ENCODE measurements at places on chromosomes 2 and 18.

GRCh38 chr18:10015288-10015701 is 101.5 kb downstream of the VAPA start:
- no peak for DNase-seq

DNA sequence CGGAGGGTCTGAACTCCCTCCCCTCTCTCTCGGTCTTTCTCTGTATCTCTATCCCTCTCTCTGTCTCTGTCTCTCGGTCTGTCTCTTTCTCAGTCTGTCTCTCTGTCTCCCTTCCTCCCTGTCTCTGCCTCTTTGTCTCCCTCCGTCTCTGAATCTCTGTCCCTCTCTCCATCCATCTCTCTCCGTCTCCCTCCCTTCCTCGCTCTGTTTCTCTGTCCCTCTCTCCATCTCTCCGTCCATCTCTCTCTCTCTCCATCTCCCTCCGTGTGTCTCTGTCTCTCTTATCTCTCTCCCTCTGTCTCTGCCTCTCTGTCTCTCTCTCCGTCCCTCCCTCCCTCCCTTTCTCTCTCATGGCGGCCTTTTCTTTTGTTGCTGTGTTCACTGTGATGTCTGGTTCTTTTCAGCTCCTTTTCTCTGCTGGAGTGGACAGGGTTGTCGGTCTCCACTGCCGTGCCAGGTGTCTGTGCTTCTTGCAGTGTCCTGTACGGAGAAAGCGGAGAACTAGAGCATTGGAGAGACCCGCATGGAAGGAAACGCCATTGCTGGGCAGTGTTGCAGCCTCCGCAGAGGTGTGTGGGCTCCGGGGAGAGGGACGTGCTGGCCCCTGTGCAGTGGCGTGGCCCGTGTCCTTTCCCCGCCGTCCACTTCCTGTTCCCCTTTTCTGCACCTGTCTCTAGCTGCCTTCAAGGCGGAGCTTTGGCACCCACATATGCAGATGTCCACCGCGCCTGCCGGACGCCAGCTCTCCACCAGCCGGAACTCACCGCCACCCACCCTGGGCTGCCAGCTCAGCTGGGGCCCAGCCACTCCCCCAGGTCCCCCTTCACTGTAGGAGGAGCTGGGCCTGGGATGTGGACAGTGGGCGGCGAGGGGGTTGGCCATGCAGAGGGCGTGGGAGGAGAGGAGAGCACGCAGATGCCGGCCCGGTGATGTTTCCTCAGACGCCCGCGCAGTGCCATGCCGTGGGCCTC is 113.1 kb downstream of the NFATC1 start:
- DNase-seq: peak; percentile 75

GRCh38 chr2:64599469-64599868 is 54.2 kb downstream of the SERTAD2 start:
- no peak for DNase-seq

DNA sequence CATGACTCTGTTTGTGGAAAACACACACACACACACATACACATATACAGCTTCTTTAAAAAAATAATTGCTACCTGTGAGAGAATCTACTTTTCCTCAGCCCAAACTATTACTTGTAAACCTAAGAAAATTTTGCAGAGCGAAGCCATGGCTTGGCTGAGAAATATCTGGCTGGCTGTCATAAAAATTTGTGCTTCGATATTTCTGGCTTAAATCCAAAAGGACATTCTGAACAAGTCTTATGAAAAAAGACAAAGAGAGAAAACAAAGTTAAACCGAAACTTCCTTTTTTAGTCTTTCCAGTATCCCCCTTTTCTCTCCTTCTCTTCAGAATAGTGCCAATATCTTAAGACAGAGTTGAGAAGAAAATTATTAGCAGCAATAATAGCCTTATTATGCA is 2048.0 kb downstream of the SUCLG1 start:
- no peak for DNase-seq

- DNase-seq: no peak
Measured at GRCh38 chr2:67642046-67642382, 244.9 kb downstream of the ETAA1 start.

DNA sequence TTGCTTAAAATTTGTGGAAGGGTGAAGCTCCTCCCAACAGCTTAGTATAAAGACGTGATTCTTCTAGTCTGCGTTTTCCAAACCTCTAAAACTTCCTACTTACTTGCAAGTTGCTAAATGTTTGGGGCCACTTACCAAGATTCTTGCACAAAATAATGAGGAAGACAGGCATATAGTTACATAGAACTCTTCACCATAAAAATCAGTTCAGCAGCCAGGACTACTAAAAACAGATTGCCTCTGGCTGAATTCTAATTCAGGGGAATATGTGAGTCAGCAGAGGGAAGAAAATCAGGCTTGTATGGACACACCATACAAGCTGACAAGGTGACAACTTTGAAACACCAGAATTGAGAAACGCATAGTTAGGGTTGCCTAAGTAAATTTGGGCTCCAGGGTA is 2.8 kb upstream of the PEX13 start:
- no peak for DNase-seq

GRCh38 chr2:15570104-15570503 is 9.0 kb upstream of the NBAS start:
- DNase-seq: no peak

DNA sequence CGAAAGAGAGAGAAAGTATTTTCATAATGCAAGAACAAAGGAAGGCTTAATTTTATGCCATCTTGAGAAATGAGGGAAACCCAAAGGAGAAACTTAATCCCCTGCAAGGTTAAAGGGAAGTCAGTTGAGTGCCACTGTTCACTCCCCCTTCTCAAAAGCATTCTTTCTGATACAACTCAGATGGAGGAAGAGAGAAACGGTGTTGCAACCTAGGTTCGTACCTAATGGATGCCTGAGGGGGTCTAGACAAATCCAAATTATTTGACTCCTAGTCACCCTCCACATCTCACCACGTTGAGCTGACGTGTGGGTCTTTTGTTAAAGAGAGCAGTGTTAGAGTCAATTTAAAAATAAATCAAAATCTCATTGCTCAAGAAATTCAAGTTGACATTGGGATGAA is 52.6 kb upstream of the UNC80 start:
- no peak for DNase-seq

- DNase-seq: no peak
Measured at GRCh38 chr2:119218478-119219064, 5.1 kb upstream of the STEAP3 start.

- no peak for DNase-seq
Measured at GRCh38 chr18:55310863-55311262, 277.1 kb downstream of the TCF4 start.

DNA sequence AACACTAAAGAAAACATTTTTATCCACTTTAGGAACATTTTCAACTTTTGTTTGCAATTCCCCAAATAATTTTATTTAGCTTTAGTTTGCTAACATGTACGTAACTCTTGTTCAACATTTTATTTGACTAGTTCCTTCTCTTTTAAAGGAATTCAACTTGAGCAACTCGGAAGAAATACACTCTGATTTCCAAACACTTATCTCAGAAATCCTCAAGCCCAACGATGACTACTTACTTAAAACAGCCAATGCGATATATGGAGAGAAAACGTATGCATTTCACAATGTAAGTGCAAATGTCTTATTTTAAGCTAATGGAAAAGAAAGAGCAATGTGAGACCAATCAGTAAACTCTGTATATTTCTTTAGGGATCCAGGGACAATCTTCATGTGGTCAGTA is 10.1 kb downstream of the SERPINB10 start:
- DNase-seq: no peak

GRCh38 chr2:10234409-10235094 is 68.2 kb upstream of the HPCAL1 start:
- DNase-seq: no peak

DNA sequence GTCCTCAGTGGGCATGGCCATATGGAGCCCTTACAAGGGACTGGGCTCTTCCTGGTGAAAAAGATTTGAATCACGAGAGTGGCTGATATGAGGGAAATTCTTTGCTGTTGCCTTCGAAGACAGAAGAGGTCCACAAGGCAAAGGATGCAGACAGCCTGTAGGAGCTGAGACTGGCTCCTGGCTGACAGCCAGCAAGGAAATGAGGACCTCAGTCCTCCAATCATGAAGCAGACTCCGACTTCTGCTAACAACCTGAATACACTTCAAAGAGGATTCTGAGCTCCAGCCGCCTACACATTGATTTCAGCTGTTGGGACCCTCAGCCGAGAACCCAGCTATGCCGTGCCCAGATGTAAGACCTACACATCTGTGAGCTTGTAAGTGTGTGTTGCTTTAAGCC is 3.0 kb upstream of the ST8SIA5 start:
- no peak for DNase-seq

GRCh38 chr2:144624451-144624850 is 104.5 kb upstream of the ZEB2 start:
- DNase-seq: no peak

GRCh38 chr2:234919711-234920110 is 32.1 kb upstream of the SH3BP4 start:
- no peak for DNase-seq

DNA sequence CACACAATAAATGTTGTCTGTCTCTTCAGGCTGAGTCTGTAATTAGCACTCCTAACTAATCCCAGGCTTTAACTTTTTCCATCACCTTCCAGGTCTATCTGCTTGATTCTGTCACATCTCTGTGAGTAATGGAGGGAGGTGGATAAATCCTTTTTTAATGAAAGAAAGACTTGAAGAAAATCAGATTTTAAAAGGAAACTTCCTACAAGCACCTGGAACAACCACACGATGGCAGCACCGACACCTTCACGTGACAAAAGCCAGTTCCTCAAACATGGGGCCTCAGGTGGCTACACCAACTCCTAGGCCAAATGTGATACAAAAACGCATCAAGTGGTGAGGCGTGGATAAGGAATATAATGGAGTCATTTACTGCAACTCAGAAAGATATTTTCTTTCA is 41.8 kb downstream of the TGFBRAP1 start:
- DNase-seq: no peak

DNA sequence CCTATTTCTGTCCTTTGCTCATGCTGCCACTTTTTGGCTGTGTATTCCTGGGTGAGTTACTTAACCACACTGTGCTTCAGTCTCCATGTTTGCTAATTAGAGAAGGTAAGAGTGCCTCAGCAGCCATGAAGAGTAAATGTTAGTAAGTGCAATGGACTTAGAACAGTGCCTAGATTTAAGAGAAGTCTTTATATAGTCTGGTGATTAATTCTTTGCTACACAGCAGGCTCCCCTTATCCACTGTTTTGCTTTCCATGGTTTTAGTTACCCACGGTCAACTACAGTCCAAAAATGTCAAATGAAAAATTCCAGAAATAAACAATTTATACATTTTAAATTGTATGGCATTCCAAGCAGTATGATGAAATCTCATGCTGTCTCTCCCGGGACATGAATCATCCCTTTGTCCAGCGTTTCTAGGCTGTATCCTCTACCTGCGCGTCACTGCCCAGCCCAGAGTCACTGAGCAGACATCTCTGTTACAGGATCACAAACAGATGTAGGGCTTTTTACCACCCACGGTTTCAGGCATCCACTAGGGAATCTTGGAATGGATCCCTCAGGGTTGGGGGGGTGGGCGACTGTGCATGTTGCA is 91.0 kb downstream of the CTIF start:
- no peak for DNase-seq

DNA sequence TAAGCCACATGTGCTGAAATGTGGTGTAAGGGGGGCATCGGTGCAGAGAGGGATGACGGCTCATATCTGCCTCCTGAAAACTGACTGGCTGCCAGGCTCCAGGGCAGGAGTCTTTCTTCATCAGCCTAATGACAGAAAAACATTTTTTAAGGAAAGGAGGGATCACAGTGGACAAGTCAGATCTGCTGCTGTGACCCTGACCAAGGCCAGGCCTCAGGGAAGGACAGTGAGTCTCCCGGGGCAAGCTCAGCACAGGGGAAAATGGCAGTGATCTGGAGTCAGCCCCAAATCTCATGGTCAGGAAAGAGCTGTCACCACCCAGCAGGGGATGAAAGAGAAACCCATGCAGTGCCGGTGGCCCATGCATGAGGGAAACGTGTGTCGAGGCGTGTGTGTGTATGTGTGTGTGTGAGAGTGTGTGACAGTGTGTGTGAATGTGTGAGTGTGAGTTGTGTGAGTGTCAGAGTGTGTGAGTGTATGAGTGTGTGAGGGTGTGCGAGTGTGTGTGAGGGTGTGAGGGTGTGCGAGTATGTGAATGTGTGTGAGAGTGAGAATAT is 134.5 kb downstream of the INHBB start:
- peak; percentile 64 for DNase-seq

DNA sequence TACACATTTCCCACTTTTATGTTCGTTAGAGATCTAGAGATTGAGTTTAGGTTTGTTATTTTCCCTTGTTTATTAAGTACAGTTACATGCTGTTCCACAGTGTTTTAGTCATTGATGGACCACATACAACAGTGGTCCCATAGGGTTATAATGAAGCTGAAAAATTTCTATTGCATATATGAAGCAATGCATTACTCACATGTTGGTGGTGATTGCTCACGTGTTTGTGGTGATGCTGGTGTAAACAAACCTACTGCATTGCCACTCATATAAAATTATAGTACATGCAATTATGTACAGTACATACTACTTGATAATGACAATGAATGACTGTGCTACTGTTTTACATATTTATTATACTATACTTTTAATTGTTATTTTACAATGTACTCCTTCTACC is 51.0 kb upstream of the NXPH2 start:
- no peak for DNase-seq

GRCh38 chr2:171956135-171956825 is 34.0 kb downstream of the HAT1 start:
- no peak for DNase-seq

- DNase-seq: no peak
Measured at GRCh38 chr18:9994026-9994570, 80.3 kb downstream of the VAPA start.

GRCh38 chr2:109415581-109416013 is 198.2 kb downstream of the SEPTIN10 start:
- no peak for DNase-seq

DNA sequence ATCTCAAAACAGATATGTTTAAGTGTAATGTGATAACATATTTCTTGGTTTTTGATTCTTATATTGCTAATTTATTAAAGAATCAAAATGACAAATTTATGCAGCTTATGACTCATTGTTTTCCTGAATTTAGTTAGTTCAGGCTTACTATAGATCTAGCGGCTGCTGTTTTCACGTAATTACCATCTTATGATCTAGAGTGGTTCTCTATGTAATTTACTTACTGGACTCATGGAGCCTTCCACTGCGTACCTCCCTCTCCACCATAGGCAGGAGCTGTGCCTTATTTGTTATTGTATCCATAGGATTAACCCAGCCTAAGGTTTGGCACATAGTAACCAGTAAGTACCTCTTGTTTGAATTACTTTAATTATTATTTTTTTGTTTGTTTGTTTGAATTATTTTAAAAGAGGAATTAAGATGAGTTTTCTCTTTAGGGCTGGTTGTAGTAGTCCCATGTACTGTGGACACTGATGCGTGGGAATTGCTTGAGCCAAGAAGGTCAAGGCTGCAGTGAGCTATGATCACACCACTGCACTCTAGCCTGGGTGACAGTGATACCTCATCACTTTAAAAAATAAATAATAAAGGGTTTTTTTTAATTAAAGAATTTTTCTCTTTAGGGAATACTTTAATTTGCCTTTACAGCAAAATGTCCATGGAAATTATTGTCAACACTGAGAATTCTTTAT is 165.5 kb downstream of the PHLPP1 start:
- DNase-seq: no peak

GRCh38 chr2:38557981-38558380 is 44.7 kb downstream of the HNRNPLL start:
- DNase-seq: no peak

All from cardiac septum (tissue), 1 donor.